ENCODE measurements at places on chromosomes 4 and X. TPM values are rescaled to one million over a fixed set of nuclear protein-coding genes. Genes with fewer than 3 reads are reported as not detected.
A peak's percentile ranks its signal among the peaks of the same experiment; 100 is the strongest.

- H3K36me3 ChIP-seq, result no peaks in the 10 kb centered on the region
- H3K4me1 ChIP-seq, result no peaks in the 10 kb centered on the region
- no peak overlapping the region for H3K27ac ChIP-seq
These were observed 261.7 kb upstream of the FAM241A start for GRCh38 chr4:111883557-111883999.

GRCh38 chr4:83558680-83559079 is 22.8 kb downstream of the GPAT3 start:
- no peak overlapping the region for H3K27ac ChIP-seq
- no peak overlapping the region for H3K4me3 ChIP-seq
- H3K4me1 ChIP-seq, result no peaks in the 10 kb centered on the region
- DNase-seq, result no peak
- no peaks in the 10 kb centered on the region for H3K36me3 ChIP-seq

- no peak overlapping the region for H3K4me3 ChIP-seq
- no peaks in the 10 kb centered on the region for H3K36me3 ChIP-seq
- no peak for DNase-seq
- no peaks in the 10 kb centered on the region for H3K27me3 ChIP-seq
- H3K27ac ChIP-seq, result no peak overlapping the region
These were observed 2068.9 kb downstream of the PCDH7 start for GRCh38 chr4:32789026-32789608.

DNA sequence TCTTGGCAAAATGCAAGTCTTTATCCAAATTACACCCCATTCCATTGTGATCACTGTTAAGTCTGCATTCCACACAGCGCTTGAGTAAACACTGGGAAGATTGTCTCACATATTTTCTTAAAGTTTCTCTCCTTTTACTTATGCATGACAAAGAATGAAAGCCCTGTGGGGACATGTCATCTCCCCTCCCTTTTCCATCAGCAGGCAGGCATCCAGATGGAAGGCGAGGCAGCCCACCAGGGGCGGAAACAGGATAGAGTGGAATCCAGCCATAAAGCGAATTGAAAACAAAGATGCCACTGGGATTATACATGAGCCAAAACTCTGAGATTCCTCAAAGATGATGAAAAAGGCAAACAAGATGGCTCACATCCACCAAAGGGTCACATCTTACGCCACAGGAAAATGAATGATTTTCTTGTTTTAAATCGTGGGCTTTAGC is 78.2 kb downstream of the AFAP1 start:
- peaks cover 3% of the 10 kb centered on the region for H3K4me1 ChIP-seq
- no peak overlapping the region for H3K4me3 ChIP-seq

- no peaks in the 10 kb centered on the region for H3K36me3 ChIP-seq
- H3K27ac ChIP-seq, result no peak overlapping the region
- H3K4me1 ChIP-seq, result no peaks in the 10 kb centered on the region
- no peak for DNase-seq
- H3K4me3 ChIP-seq, result no peak overlapping the region
- no peaks in the 10 kb centered on the region for H3K27me3 ChIP-seq
These were observed 52.7 kb downstream of the SLC10A7 start for GRCh38 chr4:146469022-146469421.

DNA sequence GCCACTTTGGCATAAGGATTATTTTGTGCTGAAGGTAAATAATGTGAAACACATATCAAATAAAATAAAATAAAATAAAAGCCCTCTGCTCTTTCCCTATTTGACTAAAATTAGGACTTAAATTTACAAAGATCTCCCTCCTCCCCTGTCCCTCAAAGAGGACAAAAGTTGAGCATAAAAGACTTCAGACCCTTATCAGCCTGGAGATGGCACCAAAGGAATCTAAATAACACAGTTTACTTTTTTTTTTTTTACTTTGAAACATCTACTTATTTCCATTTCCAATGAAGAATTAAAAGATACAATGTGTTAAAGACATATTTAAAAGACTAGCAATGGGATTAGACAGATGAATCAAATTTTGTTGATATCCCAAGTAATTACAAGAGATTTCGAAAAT is 89.7 kb downstream of the EPHA5 start:
- H3K27me3 ChIP-seq, result no peaks in the 10 kb centered on the region
- DNase-seq, result no peak
- no peak overlapping the region for H3K4me3 ChIP-seq

DNA sequence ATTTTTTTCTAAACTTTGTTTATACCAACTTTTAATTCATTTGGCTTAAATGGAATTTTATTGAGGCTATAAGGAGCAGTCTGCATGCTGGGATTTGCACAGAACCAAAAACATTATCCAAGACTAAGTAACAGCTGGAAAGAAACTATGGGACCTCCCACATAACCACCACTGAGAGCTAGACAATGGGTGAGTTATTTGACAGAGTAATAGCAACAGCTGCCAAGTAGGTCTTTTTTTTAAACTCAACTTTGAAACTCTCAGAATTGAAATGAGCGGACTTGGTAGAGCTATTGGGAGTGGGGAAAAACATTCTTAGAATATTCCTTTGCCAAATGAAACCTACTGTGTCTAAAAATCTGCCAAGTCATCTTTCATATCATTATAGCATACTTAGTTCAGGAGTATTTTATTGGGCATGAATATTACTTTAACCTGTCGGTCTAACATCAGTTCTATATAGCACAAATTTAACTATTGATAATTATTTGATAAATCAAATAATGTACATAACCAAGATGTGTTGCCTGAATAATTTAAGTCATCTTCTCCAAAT is 1428.0 kb downstream of the PCDH7 start:
- H3K27me3 ChIP-seq, result no peaks in the 10 kb centered on the region
- no peaks in the 10 kb centered on the region for H3K4me1 ChIP-seq
- H3K36me3 ChIP-seq, result no peaks in the 10 kb centered on the region
- no peak overlapping the region for H3K4me3 ChIP-seq
- H3K27ac ChIP-seq, result no peak overlapping the region

DNA sequence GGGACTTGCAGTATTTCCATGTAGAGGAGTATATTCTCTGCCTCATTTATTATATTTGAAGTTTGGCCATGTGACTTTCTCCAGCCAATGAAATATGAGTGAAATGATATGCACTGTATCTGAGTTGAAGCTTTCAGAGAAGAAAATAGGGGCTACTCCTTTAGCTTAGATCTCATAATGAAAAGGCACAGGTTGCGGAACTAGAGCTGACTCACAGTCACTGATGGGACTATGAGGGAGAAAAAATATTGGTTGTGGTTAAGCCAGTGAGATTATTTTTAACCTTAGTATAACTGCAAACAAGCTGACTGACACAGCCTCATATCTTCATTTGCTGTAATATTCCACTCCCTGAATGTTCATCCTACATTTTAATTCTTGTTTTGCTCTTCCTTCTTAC is 1104.3 kb downstream of the RPA4 start:
- DNase-seq, result no peak
- H3K4me1 ChIP-seq, result no peaks in the 10 kb centered on the region
- no peaks in the 10 kb centered on the region for H3K27me3 ChIP-seq

DNA sequence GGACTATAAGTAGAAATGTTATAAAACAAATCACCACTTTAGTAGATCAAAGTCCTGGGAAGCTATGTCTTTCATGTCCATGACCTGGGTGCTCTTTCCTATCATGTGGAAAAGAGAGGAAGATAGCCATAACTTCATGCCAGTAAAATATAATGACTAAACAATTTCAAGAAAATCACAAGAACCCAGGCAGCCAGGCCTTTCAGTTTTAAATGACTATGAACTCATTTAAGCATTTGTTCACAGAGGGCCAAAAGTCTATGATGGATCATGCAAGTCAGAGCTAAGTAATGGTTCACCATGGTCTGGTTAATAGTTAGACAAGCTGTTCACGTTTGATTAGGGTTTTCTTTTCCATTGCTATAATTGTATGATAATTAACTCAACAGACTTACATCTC is 155.8 kb downstream of the PPARGC1A start:
- no peaks in the 10 kb centered on the region for H3K27me3 ChIP-seq
- no peak overlapping the region for H3K27ac ChIP-seq
- no peaks in the 10 kb centered on the region for H3K4me1 ChIP-seq
- no peak overlapping the region for H3K4me3 ChIP-seq
- no peak for DNase-seq
- no peaks in the 10 kb centered on the region for H3K36me3 ChIP-seq

GRCh38 chr4:183636503-183636902 is 22.5 kb downstream of the RWDD4 start:
- H3K27ac ChIP-seq, result peak overlapping the region; percentile 12
- H3K4me1 ChIP-seq, result peaks cover 11% of the 10 kb centered on the region
- no peaks in the 10 kb centered on the region for H3K36me3 ChIP-seq
- H3K4me3 ChIP-seq, result no peak overlapping the region
- peak; percentile 7 for DNase-seq
- no peaks in the 10 kb centered on the region for H3K27me3 ChIP-seq

The ATP8A1 gene
- polyA plus RNA-seq, result 5.5 TPM

The HMX1 gene
- 0.65 TPM for polyA plus RNA-seq

The CD40LG gene
- 0.84 TPM for polyA plus RNA-seq

The LDOC1 gene
- 21.9 TPM for polyA plus RNA-seq

Data from testis (tissue), 5 donors.